ENCODE measurements at places on chromosomes 1 and 21.

DNA sequence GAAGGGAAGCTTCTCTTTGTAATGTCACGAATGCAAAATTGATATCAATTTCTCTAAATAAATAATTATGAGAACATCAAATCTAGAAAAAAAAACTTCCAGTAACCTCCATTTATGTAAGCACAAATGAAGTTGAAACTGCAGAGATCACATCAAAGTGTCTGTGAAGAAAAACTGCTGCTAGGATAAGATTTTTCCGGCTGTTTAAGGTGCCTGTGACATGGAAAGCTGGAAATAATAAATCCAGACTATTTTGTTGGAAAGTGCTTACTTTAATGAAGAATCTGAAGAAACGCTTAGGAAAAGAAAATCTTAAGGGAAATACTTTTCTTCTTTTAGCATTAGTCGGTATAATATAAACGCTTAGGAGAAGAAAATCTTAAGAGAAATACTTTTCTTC is 57.0 kb downstream of the CHRM3 start:
- no peak for DNase-seq

- no peak for DNase-seq
These were observed 29.1 kb upstream of the SRP9 start for GRCh38 chr1:225748529-225748928.

DNA sequence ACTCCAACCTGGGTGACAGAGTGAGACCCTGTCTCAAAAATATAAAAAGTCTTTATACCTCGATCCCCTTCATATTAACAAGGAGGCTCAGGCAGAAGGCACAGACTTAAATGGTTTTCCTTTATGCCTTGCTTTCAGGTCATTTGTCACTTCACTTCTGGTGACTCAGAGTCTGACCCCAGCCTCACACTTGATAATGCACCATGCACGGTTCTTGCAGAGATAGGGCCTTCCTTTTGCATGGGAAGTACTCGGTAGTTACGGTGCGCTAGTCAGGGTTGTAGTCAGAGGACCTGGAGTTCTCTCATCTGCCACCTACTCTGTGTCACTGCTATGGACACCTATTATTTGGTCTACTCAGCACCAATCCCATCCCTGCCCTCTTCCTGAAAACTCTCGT is 43.6 kb upstream of the BMP8B start:
- DNase-seq, result no peak

- DNase-seq, result peak; percentile 59
These were observed 100.2 kb upstream of the GREM2 start for GRCh38 chr1:240712014-240712731.

DNA sequence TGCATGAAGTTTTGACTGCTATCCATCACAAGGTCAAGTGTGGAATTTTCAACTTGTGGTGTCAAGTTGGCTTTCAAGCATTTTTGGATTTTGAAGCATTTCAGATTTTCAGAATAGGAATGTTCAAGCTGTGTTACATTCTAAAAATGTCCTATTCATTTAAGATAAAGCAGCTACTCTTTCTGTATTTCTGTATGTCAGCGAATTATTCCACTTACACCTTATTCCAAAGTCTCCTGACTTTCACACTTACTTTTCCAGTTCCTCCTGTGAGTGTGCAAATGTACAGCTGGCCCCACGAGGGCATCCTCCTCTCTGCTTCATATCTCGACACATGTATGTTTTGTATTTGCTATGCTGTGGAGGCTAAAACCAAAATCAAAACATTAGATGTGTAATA is 51.9 kb downstream of the RC3H1 start:
- DNase-seq, result no peak

DNA sequence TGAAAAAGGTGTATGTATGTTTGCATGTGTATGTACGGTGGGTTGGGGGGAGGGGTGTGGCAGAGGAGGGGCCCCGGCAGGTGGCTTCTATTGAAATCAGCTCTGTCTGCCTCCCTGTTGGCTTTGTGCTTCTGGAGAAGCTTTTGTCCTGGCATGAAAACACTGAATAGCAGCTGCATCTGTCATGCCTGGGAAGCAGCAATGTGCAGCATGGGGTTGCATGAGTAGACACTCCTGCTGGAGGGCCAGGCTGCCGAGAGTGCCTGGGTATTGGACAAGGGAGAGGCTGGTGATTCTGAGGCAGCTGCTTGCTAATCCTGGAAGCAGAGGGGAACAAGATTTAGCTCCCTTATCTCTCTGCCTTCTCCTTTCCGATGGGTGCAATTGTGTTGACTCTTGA is 20.5 kb downstream of the MAPKAPK2 start:
- peak; percentile 57 for DNase-seq

GRCh38 chr1:182604175-182605164 is at the start of gene RGS16:
RGS16 (minus strand) TSS chr1:182604389; CDS start chr1:182604259, 130 bp downstream.
- DNase-seq, result peak; percentile 81

Measured in EL (cell line).